ENCODE measurements at places on chromosomes 2 and 18.

GRCh38 chr2:204638471-204639194 lies 93.4 kb downstream of the PARD3B start:
- no peak for DNase-seq

- no peak for DNase-seq
Observed at GRCh38 chr18:59416818-59417217, 57.8 kb upstream of the LMAN1 start.

DNA sequence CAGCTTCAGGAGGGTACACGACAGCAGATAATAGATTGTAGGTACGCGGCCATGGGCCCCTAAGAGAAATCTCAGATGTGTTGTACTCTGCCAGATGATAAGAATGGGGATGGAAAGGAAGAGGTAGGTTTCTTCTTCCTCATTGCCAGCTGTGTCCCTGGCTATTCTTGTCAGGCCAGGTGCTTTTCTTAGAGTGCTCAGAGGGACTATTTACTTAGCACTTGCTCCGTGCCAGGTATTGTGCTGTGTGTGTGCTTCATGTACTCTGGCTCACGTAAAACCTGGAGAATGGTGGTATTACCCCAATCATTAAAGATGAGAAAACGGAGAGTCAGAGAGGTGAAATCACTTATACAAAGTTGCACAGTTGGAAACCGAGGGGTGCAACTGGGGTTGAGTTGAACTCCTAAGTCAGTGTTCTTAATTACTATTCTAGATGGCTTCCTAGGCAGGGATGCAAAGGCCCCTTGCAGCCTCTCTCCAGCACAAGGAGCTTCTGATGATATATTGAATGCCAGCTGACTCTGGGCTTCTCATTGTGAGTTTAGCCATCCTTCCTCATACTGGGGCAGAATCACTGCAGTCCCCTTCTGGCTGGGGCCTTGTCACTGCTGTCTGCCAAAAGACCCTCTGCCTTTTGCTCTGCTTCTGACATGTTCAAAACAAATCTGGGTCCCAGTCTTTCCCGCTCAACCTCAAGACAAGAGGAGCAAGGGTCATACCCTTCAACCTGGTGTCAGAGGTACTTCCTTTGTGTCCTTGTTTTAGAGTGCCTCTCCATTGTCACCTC lies 60.7 kb downstream of the LYPD1 start:
- DNase-seq, result no peak

- no peak for DNase-seq
Observed at GRCh38 chr2:143176606-143177005, 47.4 kb downstream of the ARHGAP15 start.

DNA sequence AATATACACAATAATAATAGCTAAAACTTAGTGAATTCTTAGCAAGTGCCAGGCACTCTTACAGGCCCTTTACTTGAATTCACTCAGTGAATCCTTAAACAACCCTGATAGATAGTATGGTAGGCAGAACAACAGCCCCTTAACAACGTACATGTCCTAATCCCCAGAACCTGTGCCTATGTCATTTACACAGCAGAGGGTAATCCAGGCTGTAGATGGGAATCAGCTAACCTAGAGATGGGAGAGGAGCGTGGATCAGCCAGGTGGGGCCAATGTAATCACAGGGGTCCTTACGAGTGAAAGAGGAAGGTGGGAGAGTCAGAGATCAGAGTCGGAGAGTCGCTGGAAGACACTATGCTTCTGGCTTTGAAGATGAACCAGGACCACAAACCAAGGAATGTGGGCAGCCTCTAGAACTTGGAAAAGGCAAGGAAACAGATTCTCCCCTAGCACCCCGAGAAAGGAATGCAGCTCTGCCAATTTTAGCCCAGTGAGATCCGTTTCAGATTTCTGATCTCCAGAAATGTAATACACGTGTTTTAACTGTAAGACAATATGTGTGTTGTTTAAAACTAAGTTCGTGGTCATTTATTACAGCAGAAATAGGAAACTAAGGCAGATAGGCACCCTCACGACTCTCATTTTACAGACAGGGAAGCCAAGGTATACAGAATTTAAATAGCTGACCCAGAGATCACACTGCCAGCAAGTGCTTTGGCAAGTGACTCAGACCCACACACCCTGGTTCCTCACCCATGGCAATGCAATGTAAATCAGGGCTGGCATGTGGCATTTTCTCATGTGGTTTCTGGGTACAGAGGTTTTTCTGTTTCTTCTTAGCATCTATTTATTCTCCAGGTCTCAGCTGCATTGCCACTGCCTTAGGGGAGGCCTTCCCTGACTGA lies 68.9 kb downstream of the DOCK10 start:
- no peak for DNase-seq

DNA sequence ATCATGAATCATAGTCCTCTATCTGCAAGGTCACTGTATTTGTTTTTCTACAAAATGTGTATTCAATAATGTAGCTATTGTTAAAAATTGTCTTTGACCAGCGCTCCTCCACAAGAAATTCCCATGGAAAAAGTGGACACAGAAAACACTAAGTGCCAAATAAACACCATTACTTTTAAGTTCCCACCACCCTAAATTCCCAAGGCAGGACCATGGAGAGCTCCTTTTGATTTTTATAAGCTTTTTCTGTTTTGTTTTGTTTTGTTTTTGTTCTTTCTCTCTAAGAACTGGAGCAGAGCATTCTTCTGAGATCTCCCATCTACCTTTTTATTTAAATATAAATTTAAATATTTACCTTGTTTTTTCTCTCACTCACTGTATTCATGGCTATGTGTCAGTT lies 44.5 kb downstream of the LRATD1 start:
- no peak for DNase-seq

DNA sequence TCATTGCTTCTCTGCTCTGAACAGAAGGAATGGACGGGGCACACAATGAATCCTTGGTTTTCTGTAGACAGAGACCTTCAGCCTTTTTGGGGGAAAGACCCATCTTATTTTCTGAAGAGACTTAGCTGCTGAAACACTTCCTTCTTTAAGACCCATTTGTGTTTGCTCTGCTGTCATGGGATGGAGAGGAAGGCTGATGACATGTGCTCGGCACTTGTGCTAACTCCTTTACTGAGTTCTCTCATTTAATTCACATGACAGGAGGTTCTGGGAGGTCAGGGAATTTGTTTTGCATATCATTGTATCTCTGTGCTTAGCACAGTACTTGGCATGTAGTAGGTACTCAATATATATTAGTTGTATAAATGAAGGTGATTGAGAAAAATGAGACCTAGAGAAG lies 39.0 kb downstream of the OXER1 start:
- no peak for DNase-seq

All from NCI-H226 (cell line).